Left renal cortex interstitium (tissue), 4 donors: ENCODE measurements at places on chromosomes 3 and 15. TPM values are rescaled to one million over a fixed set of nuclear protein-coding genes. Genes with fewer than 3 reads are reported as not detected.

DNA sequence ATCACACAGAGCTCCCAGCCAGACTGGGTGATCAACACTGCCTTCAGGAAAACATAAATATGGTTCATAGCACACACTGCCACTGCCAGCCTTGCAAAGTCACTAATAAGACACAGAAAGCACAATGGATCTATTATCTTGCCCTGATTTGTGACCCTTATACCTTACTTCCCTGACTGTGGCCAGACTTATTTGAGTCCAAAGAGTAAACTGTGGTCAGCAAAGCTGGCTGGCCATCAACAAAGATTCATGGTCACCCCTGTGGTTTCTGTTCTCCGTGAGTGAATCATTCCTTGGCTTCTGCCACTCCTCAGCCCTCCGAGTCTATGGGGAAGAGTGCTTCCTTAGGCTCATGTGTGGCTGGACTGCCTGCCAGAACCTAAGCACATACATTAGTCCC, 437.7 kb downstream of the RAP2B start:
- DNase-seq: no peak

DNA sequence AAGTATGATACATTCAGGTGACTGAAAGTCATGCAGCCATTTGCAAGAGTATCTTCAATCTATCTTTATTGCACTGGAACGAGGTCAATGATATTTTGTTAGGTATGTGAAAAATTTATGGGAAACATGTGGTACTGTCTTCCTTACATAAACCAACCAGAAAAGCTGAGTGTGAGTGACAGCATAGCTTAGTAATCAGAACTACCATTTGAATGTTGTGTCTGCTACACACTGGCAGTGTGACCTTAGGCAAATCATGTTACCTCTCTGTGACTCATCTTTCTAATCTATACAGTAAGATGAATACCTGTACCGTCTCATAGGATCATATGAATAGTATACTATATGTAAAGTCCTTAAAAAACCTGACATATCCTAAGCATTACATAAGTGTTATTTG, 337.9 kb upstream of the IL12A start:
- no peak for DNase-seq

DNA sequence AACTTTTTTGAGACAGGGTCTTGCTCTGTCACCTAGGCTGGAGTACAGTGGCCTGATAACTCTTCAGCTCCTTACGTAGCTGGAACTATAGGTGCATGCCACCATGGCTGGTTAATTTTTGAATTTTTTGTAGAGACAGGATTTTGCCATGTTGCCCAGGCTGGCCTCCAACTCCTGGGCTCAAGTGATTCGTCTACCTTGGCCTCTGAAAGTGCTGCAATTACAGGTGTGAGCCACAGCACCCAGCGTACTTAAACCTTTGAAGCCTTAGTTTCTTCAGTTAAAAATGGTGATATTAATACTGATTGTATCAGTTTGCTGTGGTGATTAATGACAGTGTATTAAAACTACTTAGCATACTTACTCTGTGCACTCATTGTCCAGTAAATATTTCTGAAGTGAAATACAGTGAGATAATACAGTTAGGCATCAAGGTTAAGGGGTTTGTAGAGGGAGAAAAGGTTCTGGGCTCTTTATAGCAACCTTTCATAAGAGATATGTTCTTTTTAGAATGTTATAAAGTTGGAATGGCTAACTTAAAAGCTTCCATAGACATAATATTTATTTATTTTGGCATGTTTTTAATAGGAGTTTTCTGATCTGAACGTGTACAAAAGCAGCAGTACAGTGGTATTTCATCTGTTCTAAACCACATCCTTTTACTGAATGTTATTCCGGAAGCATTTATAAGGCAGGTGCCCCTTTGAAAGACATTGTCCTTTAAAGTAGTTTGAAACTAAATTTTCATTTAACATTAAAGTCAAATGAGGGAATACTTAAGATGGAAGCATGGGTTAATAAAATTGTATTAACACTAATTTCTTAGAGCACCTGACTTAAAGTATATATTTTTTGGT, 23.6 kb downstream of the NCK1 start:
- DNase-seq: no peak

- no peak for DNase-seq
Measured at GRCh38 chr15:61499376-61499775, 270.3 kb upstream of the RORA start.

DNA sequence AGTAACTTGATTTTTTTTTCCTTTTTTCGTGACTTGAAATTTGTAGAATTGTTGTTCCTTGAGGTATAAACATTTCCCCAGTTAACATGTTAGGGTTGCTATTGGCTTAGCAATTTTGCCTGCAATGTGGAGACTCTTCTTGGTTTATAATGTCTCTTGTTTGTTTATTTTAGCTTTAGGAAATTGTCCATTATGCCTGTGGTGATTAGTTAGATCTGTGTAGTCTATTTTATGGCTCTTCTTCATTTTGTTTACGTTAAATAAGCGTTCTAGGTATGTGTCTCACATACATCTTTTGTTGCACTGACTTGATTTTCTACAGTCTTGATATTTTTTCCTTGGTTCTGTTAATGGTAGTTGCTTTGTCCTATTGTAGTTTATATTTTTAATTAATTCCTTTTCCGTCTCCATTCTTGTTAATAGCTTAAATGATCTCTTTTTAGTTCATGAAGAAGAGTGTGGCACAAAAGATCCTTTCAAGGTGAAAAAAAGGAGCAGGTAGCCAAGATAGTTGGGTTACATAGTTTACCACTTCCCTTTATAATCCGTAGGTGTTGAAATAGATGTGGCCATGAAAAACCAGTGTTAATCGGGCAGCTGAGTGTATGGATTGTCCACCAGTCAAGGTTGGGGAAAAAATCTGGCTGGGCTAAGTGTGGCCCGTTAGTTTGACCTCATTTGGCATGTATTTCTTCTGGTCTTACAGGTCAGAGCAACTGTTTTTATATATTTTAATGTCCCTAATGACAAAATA, 12.1 kb downstream of the IQGAP1 start:
- DNase-seq: no peak

Gene LOXL1
- polyA plus RNA-seq: 79.2 TPM

Gene PPP2R3A
- 20.7 TPM for polyA plus RNA-seq

Gene UBAP1L
- polyA plus RNA-seq: 2.0 TPM
